Uterus (tissue), 4 donors: ENCODE measurements at places on chromosomes 2 and 18. TPM values are rescaled to one million over a fixed set of nuclear protein-coding genes. Genes with fewer than 3 reads are reported as not detected.

DNA sequence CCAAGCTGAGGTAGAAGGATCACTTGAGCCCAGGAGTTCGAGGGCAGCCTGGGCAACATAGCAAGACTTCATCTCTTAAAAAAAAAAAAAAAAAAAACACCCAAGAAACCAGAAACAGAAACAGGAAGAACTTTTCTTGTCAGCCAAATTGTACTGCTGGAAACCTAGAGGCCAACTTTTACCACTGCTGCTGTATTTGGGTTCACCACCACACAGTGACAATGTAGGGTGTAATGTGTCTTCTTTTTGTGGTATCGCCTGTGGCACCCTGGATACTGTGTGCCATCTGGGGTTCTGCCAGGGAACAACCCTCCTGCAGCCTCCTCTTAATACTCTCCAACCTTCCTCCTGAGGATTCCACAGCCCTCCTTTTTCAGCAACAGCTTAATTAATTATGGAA is 72.6 kb downstream of the STK39 start:
- DNase-seq, result no peak

- no peak for DNase-seq
Measured at GRCh38 chr2:167471734-167472133, 583.5 kb downstream of the XIRP2 start.

DNA sequence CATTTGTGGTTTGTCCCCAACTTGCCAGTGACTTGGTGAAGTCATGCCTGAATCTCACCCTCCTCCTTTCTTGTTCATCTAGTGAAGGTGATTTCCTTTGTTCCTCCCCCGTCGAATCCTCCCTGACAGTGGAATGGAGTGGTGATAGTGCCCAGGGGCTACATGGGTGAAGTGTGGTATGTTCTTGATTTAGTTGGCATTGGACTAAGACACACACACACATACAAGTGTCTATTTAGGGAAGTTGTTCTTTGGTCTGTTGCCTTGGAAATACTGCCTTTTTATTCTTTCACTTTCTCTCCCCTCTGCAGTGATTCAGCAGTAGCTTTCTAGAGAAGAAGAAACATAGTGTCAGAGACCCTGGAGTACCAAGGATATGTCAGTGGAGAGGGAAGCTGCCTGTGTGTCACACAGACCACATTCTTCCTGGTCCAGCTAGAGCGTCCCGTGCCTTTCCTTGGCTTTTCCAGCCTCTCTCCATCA is 10.9 kb downstream of the INPP4A start:
- no peak for DNase-seq

The GPD2 gene
- total RNA-seq, result 41.6 TPM

DNA sequence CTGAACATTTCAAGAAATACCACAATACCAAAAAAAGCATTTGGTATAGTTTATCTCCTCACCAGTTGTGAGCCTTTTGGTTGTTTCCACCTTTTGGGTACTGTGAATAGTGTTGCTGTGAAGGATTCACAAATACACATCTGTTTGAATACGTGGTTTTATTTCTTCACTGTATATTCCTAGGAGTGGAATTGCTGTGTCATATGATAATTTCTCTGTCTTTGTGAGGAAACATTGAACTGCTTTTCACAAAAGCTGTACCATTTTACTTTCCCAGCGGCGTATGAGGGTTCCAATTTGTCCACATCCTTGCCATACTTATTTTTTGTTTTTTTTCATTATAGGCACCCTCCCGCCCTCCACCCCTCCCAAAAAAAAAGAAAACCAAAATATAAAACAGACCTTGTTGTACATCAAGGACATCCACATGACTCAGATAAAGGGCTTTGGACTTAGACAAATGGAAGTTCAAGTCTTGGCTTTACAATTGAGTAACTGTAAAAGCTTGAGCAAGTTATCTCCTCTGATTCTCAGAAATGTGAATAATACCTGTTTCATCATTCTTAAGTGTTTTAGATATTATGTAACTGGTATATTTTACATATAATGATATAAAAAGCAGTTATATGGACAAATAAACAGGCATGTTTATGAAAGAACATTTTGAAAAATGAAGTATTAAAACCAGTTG is 19.0 kb downstream of the UBE2E3 start:
- DNase-seq, result no peak

- DNase-seq, result no peak
Measured at GRCh38 chr2:211730215-211730614, 808.4 kb downstream of the ERBB4 start.

GRCh38 chr18:21605213-21605612 is 4.7 kb upstream of the ESCO1 start:
- no peak for DNase-seq

- no peak for DNase-seq
Measured at GRCh38 chr2:151943461-151943860, 115.2 kb upstream of the ARL5A start.

The SERPINB2 gene
- 8.2 TPM for total RNA-seq

The MROH2A gene
- not detected for total RNA-seq

GRCh38 chr18:35282353-35282752 is 7.7 kb downstream of the ZSCAN30 start:
- no peak for DNase-seq

DNA sequence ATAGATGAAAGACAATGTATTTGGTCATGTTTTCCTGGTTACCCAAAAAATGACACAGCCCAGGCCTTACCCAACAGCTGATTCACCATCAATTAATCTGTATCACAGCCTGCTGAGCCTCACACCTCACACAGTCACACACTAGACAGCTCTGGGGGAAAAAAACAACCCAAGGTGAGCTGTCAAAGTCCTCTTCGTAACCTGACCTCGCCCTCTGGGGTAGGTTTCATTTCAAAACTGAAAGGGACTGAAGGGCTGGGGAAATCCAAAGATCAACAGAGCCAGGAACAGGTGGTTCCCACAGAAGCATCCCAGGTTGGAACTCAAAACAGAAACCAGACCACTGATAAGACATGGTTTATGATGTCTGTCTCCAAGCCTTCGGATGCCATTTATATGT is 18.2 kb upstream of the PCBP1 start:
- DNase-seq, result no peak

The POTEC gene
- total RNA-seq, result not detected

DNA sequence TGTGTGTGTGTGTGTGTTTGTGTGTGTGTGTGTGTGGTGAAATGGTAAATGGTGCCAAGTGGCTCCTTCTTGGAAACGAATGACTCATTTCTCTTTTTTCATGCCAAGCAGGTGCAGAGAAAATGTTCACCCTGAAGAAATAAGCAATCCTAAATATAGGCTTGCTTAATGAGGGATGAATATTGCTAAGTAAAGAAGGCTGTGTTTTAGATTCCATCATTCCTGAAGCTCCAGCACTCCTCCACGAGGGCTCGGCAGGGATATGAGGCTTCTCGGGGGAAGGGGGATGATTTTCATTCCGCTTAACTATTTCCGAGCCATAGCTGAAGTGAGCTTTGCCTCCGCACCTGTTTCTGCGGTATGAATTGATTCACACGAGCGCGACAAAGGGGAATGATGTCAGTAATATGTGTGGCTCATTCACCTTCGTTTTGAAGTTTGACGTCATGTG is 72.9 kb downstream of the TSN start:
- DNase-seq, result no peak

The LDAH gene
- 62.4 TPM for total RNA-seq

GRCh38 chr18:75209951-75210258 is 692 bp upstream of the TSHZ1 start:
- no peak for DNase-seq

- no peak for DNase-seq
Measured at GRCh38 chr2:236045251-236046235, 122.6 kb downstream of the GBX2 start.

GRCh38 chr2:2877427-2877826 is 500.2 kb downstream of the EIPR1 start:
- DNase-seq, result no peak
